ENCODE measurements at places on chromosomes 5 and 9. TPM values are rescaled to one million over a fixed set of nuclear protein-coding genes. Genes with fewer than 3 reads are reported as not detected.

The SEMA5A gene
- total RNA-seq = not detected

The SLC34A1 gene
- not detected for total RNA-seq

The MBLAC2 gene
- total RNA-seq = 2.8 TPM

The CAMK2A gene
- total RNA-seq = 0.87 TPM

The GRIN3A gene
- not detected for total RNA-seq

The GRXCR2 gene
- total RNA-seq = not detected

The EGR1 gene
- total RNA-seq = 12.5 TPM

The LECT2 gene
- not detected for total RNA-seq

The FOXD4L4 gene
- not detected for total RNA-seq

The UGT3A2 gene
- total RNA-seq = not detected

The TOR2A gene
- total RNA-seq = 8.4 TPM

The SLC46A2 gene
- not detected for total RNA-seq

The FBXL7 gene
- total RNA-seq = 1.6 TPM

The GPX3 gene
- total RNA-seq = 17.8 TPM

The TMEM252 gene
- total RNA-seq = not detected

The IGIP gene
- total RNA-seq = 0.96 TPM

The PCDHGB7 gene
- total RNA-seq = 0.07 TPM

The CAVIN4 gene
- total RNA-seq = 0.39 TPM

The GARIN3 gene
- total RNA-seq = not detected

The HRH2 gene
- total RNA-seq = 0.71 TPM

The WNK2 gene
- total RNA-seq = 6.1 TPM

The GGTA1 gene
- not detected for total RNA-seq

The C5orf58 gene
- not detected for total RNA-seq

The CANX gene
- total RNA-seq = 395 TPM

The PPP2R2B gene
- 0.15 TPM for total RNA-seq

The BTNL8 gene
- not detected for total RNA-seq

The SMC5 gene
- total RNA-seq = 14.8 TPM

The LMX1B gene
- total RNA-seq = 1.7 TPM

The PRDM9 gene
- total RNA-seq = not detected

The GPR21 gene
- not detected for total RNA-seq

The FRRS1L gene
- total RNA-seq = 0.37 TPM

The SLC31A1 gene
- 21.8 TPM for total RNA-seq

The SPATA31D4 gene
- not detected for total RNA-seq

The MACIR gene
- 19.9 TPM for total RNA-seq

The SPDL1 gene
- total RNA-seq = 74.6 TPM

The PAIP2 gene
- total RNA-seq = 113 TPM

The CCL21 gene
- not detected for total RNA-seq

The TSSK1B gene
- total RNA-seq = not detected

The PCDHA5 gene
- 0.47 TPM for total RNA-seq

The SPAG8 gene
- total RNA-seq = 0.27 TPM

The C1QTNF3 gene
- total RNA-seq = not detected

The ANKRD34B gene
- 0.07 TPM for total RNA-seq

The MEGF10 gene
- total RNA-seq = not detected

The OMD gene
- total RNA-seq = not detected

The KCNT1 gene
- not detected for total RNA-seq

The CDKN2A gene
- total RNA-seq = not detected

The SOX30 gene
- total RNA-seq = 0.07 TPM

The FOXI1 gene
- total RNA-seq = not detected

The AIF1L gene
- 1.3 TPM for total RNA-seq

The SPINK4 gene
- total RNA-seq = not detected

The ATP10B gene
- not detected for total RNA-seq

The IGFBPL1 gene
- 3.1 TPM for total RNA-seq

Measured in A549 treated with CpdA at 1 μM for 4 hours (cell line).